ENCODE measurements at places on chromosomes 13 and 19.

DNA sequence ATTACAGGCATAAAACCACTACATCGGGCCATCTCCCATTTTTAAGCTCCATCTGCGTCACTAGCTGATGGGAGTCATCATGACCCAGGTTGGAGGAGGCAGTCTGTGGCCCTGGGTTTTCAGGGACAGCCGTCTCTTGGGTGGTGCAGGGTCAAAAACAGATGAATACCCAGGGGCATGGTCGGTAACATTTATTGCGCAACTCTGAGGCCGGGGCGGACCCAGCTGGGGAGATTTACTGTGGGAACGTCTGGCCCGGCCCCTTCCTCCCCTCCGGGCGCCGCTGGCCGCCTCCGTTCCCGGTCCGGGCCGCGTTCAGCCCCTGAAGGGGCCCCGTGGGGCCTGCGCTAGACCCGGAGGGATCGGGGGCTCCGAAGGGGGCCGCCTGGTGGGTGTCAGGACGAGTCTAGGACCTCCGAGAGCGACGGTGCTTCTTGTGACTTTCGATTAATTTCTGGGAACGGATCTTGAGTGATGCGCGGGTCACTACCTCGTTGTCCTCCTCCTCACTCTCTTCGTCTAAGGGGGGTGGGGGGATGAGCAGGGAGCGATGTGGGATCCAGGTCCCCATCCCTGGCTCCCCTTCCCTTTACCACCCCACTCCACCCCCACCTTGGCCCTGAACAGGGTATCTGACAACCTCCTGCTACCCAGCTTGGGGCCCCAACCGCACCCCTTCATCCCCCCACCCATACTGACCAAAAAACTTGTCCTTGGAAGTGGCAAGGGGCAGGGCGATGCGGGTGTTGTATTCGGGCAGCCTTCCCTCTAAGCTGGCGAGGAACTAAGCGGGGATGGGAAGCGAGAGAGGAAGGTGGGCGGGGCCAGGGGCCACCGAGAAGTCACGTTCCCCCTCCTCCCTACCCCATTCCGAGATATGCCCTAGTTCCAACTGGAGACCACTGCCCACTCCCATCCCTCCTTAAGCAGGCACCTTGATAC is 1.6 kb upstream of the RGL3 start:
- H3K27ac ChIP-seq: no peak overlapping the region
- no peak overlapping the region for H3K4me3 ChIP-seq
- peaks cover 34% of the 10 kb centered on the region for H3K4me1 ChIP-seq
- H3K36me3 ChIP-seq: no peaks in the 10 kb centered on the region

- no peak overlapping the region for H3K27ac ChIP-seq
- no peaks in the 10 kb centered on the region for H3K27me3 ChIP-seq
- H3K4me1 ChIP-seq: peaks cover 8% of the 10 kb centered on the region
- no peaks in the 10 kb centered on the region for H3K36me3 ChIP-seq
Measured at GRCh38 chr13:98586400-98587345, 9.8 kb upstream of the STK24 start.

- H3K27ac ChIP-seq: no peak overlapping the region
- H3K27me3 ChIP-seq: peaks cover 31% of the 10 kb centered on the region
- H3K36me3 ChIP-seq: no peaks in the 10 kb centered on the region
- H3K4me1 ChIP-seq: no peaks in the 10 kb centered on the region
- DNase-seq: no peak
Measured at GRCh38 chr13:106348075-106348840, 187.2 kb downstream of the EFNB2 start.

DNA sequence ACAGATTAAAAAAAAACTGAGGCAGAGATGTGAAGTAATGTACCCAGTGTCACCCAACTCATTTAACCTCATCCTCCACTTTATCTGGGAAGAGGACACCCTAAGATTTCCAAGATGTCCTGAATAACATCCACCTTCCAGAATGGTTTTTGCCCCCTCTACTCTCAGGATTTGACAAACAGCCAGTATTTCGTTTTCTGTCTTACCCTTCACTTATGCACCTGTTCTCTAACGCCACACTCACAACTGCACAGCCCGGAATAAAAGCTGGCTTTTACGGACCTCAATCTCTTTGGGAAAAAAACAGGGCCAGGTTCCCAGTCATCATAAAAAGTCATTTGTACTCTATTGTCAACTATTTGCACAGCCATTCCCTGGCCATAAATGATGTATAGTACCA is 21.2 kb upstream of the CEACAM6 start:
- peaks cover 38% of the 10 kb centered on the region for H3K27me3 ChIP-seq
- H3K4me3 ChIP-seq: no peak overlapping the region
- H3K27ac ChIP-seq: no peak overlapping the region
- H3K36me3 ChIP-seq: no peaks in the 10 kb centered on the region

DNA sequence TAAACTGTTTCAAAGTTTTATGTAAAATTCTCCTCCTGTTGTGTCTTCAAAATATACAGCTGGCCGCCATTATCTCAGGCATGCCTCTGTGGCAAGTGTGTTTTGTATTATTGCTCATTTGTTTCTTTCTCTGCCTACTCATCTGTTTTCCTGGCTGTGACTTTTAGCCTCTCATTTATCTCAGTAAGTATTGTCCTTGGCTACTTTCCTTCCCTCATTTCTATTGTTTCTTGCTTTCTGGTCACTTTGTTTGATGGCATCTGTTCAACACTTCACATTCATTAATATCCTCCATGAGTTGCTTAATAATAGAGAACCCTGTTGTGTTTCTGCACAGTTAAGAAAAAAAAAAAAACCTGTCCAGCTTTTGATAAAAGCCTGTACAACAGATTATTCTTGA is 869.4 kb downstream of the PCDH17 start:
- H3K4me1 ChIP-seq: no peaks in the 10 kb centered on the region
- H3K4me3 ChIP-seq: no peak overlapping the region
- H3K27ac ChIP-seq: no peak overlapping the region
- no peaks in the 10 kb centered on the region for H3K27me3 ChIP-seq
- no peaks in the 10 kb centered on the region for H3K36me3 ChIP-seq
